ENCODE measurements at places on chromosomes 7 and 10.

DNA sequence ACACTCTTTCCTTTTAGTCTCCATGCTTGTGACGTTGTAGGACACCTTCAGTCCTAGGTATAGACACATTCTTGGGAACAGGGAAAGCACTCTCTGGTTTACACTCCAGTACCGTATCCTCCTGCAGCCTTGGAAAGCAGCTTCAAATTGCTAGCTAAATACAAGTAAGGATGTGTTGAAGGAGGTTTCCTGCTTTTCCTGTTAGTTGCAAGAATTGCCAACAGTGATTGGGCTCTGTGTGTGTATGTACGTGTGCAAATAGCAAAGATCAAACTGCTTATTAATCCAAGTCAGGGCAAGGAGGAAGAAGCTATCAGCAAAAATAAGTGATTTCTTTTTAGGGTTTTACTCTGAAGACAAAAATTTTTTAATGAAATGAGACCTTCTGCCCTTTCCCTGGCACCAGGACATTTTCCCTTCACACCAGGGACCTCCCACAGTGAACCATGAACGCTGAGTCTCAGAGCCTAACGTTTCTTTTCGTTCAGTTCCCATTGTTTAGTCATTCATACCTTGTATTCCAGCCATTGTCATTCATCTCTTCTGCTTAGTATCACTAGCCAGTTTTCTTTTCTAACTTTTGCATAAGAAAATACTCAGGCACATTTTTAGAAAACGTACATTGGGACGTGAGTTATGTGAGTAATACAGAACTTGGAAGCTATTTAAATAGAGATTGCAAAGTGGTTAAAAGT lies 36.9 kb upstream of the AUTS2 start:
- DNase-seq: no peak

DNA sequence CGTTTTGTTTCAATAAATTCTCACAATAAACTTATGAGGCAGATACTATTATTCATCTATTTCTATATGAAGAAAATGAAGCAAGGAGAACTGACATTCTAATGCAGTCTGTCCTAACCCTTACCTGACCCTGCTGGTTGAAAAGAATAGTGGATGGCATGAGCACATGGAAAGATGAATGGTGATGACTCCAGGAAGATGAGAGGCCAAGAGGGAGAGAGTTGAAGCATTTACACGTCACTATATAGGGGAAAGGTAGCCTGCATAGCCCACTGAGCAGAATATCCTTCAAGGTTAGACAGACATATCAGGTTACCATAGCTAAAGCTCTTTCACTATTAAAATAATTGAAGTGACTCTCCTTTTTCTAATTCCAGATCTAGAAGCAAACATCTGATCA lies 163.9 kb upstream of the CDK1 start:
- no peak for DNase-seq

DNA sequence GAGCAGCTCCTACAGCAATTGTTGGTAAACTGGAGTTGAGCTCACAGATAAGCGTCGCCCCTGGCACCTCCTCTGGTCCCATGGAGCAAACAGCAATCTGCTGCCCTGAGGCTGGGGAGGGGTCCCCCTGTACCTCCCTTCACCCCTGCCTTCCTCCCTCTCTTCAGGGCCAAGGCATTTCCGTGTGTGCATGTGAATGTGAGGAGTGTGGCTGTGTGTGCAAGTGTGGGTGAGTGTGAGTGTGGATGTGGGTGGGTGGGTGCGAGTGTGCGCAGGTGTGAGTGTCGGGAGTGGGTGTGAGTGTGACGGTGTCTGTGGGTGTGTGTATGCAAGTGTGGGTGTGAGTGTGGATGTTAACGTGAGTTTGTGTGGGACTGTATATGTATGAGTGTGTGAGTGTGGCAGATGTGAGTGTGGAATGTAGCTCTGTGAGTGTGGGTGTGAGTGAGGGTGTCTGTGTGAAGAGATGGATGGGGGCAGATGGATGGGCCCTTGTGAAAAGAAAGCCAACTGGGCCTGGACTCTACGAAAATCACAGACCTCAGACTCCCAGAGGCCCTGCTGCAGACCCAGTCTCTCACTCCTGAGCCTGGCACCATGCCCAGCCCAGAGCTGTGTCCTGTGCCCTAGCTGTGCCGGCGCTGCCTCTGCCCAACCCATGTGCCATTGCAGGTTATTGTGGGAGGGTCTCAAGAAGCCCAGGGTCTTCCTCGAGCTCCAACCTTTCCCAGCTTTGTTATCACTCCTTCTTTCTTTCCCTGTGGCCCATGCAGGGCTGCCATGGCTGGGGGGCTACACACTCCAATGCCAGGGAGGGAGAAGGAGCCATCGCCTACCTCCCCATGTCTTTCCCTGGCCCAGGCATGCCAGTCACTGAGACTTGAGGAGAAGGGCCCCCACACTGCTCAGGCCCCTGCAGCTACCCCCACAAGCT lies 73.9 kb downstream of the GRID1 start:
- no peak for DNase-seq

DNA sequence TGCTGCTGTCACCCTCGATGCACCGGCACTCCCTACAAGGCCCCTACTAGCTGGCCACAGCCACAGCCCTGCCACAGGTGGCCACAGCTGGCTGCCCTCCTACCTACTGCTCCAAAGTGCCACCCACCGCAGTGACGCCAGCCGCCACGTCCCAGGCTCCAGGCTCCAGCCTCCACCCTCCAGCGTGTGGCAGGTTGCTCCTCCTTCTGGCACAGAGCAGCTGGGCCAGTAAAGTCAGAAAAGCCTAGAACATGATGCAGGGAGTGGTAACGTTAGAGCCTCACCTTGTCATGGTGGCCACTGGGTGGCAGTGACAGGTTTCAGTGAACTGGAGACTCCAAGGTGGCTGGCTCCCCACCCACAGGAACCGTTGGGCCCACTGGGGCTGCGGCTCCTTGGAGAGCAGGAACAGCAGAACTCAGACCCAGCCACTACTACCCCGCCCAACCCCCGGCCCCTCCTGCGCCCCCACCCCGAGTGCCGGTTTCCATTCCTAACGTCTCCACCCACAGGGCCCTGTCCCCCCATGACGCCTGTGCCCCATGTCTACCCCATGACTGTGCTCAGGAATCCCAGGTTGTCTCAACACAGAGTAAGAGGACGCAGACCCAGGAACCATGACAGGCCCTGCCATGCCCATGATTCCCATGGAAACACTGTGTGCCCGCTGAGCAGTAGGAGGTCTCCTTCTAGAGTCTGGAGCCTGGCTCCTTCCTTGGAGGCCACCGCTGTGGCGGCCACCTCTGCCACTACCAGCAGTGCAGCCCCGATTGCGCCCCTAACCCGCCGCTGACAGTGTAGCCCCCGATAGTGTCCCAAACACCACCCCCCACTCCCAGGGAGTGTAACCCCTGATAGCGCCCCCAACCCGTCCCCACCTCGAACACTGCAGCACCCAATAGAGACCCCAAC lies 52.3 kb upstream of the ZNF33B start:
- no peak for DNase-seq

- no peak for DNase-seq
These were observed 68.8 kb upstream of the KIF5B start for GRCh38 chr10:32125023-32125422.

DNA sequence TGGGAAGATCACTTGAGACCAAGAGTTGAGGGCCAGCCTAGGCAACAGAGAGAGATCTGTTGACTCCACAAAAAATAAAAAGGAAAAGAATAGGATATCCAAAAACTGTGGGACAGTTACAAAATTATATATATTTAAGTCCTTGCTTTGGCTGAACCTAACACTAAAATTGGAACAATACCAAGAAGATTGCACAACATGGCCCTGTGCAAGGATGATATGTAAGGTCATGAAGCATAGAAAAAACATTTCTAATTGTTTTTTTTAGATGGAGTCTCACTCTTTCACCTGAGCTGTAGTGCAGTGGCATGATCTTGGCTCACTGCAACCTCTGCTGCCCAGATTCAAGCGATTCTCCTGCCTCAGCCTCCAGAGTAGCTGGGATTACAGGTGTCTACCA lies 139.0 kb downstream of the TPST1 start:
- DNase-seq: no peak

DNA sequence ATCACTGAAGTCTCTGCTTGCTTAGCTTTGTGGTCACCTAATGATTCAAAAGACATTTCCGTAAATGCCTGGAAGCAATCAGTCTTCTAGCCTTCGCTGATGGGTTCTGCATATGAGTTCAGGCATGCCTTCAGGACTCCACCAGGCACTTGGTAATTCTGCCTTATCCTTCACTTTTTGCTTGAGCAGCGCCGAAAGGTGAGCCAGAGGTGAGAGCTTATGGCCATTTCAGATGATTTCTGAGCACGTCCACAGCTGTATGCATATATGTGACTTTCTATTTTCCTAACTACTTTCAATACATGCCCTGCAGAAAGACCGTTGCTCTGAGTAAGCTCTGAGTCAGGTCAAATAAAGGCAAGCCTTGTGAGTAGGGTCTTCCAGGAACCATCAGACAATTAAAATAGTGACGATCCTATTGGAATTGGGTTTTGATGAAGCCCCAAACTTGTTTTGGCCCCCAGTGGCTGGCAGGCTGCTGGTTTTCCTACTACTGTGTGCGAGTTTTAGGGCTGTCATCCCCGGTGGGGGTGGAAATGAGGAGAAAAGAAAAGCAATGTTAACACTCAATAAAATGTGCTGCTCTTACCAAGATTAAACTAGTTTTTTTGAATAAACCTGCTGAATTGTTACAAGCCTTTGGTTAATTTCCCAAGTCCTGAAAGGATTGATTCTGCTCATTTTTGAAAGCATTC lies 154.4 kb upstream of the AKR1E2 start:
- DNase-seq: no peak

GRCh38 chr10:117442521-117442920 lies 67.3 kb upstream of the PDZD8 start:
- no peak for DNase-seq

DNA sequence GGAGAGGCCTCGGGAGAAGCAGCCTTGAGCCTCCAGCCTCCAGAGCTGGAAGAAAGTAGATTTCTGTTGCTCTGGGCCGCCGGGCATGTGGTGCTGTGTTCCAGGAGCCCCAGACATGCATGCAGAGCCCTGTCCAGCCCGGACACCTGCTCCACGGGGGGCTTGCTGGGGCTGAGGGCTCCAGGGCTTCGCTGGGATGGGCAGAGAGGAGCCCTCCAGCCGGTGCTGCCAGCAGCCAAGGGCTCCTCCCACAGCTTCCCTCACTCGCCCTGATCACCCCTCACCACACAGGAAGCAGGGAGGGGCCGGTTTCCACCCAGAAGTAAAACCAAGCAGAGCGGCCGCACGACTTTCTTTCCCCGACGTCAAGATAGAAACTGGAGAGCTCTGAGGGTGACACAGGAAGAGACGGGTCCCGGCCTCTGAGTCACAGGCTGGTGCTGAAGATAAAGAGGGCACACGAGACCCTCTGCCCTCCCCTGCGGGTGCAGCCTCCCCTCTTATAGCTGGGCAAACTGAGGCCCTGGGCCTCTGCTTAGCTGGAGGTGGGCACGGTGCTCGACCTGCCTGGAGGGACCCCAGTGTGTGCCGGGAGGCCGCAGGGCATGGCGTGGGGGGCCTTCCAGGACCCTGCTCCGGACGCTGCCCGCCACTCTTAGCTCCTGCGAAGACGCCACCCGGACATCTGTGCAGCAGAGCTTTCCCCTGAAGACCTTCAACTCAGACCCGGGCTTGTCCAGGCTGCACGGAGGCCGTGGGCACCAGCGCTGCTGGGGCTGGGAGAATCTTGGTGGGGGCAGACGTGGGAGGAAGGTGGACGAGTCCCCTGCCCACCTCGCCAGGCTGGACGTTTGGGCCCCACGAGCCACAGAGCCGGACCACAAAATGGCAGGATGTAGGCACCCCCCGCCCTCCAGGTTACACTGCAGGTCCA lies 31.1 kb downstream of the ADAP1 start:
- DNase-seq: peak; percentile 92

DNA sequence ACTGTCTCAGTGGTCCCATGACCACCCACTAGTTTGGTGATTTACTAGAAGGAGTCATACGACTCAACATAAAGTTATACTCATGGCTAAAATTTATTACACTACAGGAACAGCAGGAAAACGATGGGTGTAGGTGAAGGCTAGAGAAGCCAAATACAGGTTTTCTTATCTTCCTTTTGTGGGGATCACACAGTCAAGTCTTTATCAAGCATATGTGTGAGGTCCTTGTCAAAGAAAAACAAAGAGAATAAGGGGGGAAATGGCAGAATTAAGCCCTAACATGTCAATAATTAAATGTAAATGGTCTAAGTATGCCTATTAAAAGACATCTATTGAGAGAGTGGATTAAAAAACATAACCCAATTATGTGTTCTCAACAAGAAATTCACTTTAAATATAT lies 47.8 kb upstream of the UBN2 start:
- no peak for DNase-seq

GRCh38 chr10:23314835-23315239 lies 29.8 kb downstream of the C10orf67 start:
- DNase-seq: no peak

GRCh38 chr10:90741926-90742565 lies 115.8 kb downstream of the HTR7 start:
- DNase-seq: no peak

- no peak for DNase-seq
These were observed 13.5 kb downstream of the KCTD7 start for GRCh38 chr7:66642186-66642585.

GRCh38 chr7:69775231-69775771 lies 177.0 kb downstream of the AUTS2 start:
- DNase-seq: no peak

- no peak for DNase-seq
These were observed 54.1 kb downstream of the UBE3C start for GRCh38 chr7:157192861-157193260.

DNA sequence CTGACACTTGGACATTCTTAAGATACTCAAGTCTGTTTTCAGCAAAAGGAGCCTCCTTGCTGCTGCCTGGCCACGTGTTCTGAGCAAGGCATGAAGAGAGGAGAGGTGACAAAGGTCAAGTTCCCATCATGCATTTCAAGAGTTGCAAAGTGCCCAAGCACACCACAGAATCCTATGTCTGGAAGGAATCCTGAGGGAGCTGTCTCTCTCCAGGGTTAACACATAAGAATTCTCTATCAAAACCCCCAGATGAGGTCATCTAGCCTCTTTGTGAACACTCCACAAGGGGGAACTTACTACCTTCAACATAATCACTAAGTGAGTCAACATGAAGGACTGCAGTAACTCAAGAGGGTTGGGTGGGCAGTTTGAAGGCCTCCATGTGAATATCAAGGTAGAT lies 155.5 kb downstream of the RNF216 start:
- no peak for DNase-seq

- DNase-seq: no peak
These were observed 34.1 kb upstream of the TES start for GRCh38 chr7:116176226-116176625.
